ENCODE measurements at places on chromosomes 3 and 15.

DNA sequence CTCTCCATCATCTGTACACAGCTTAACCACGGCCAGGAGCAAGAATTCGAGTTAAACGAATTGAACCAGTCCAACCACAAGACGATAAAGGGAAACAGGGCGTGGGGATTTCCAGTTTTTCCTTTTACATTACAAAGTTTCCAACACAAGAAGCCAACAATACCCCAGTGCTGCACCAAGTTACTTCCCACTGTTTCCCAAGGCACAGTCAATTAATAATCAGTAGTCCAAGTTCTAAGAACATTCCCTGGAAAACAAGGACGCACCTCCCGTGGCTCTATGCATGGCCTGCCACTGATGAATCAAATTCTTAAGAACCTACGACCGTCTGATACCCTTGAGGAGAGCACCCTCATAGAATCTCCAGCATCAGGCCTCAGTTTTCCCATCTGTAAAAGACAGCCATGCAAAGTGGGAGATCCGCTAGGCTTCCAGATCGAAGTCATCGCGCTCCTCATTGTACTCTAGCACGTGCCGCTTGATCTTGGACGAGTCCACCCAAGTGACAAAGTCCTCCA is 774 bp downstream of the IMP3 start:
- DNase-seq, result no peak

GRCh38 chr3:159848348-159849118 is 140.1 kb upstream of the IL12A start:
- no peak for DNase-seq

DNA sequence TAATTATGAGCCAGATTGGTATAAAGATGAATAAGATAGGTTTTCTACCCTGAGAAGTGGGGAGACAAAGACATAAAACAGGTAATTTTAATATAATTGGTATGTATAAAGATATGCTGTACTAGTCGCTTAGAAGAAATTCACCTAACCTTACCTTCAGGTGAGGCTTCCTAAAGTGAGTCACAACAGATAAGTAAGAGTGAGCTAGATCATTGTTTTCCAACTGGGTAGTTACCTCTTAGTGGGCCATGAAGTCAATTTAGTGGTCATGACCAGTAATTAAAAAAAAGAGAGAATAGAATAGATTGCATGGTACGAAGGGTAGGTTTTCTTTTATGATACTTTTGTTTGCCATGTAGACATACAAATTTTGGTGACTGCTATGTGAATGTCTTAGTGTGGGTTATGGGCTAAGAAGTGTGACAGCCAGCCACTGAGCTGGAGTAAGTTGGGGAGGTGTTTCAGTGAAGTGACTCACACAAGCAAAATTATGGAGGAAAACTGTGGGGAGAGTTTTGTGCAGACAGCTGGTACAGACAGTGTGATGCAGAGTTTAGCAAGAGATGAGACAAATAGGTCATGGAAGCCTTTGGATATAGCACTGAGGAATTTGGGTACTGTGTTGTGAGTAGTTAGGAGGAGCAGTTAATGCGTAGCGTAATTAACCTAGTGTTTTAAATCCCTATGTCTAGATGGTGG is 8.2 kb downstream of the TRNT1 start:
- DNase-seq, result no peak

GRCh38 chr3:100682854-100683760 is 26.2 kb upstream of the TFG start:
- no peak for DNase-seq
